Heart left ventricle (tissue), 16 donors: ENCODE measurements at places on chromosomes 6 and 20. TPM values are rescaled to one million over a fixed set of nuclear protein-coding genes. Genes with fewer than 3 reads are reported as not detected.

DNA sequence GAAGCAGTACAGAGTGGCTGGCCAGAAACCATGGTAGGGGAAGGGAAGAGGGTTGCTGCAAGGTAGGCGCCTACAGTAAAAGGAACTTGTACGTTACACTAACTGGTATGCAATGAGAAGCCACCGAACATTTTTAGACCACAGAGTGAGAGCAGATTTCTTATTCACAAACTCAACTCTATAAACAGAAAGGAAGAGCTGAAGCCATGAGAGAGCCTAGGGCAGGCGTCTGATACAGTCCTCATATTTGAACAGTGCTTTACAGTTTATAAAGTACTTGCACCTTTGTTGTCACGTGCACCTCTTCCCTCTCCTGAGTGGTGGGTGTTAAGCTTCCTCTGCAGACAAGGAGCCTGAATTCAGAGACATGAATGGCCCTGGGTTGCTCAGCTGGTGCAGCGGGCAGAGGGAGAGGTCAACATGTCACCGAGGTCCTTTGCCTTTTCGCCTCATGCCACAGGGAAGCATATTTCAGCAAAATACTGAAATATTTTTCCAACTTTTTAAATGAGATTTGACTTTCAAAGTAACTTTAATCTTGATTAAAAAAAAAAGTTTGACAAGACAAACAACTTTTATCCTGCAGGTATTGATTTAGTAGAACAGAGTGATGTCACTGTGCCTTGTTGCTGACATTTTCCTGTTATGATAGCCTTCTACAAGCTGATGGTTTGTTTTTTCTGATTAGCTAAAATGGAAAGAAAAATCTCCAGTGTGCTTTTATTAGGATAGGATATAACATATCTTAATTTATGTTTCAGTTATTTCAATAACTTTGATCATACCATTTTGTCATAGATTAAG, 23.8 kb downstream of the UST start:
- no peak overlapping the region for H3K4me3 ChIP-seq
- H3K27ac ChIP-seq, result no peak overlapping the region
- H3K27me3 ChIP-seq, result no peaks in the 10 kb centered on the region
- no peak for DNase-seq
- H3K36me3 ChIP-seq, result no peaks in the 10 kb centered on the region

DNA sequence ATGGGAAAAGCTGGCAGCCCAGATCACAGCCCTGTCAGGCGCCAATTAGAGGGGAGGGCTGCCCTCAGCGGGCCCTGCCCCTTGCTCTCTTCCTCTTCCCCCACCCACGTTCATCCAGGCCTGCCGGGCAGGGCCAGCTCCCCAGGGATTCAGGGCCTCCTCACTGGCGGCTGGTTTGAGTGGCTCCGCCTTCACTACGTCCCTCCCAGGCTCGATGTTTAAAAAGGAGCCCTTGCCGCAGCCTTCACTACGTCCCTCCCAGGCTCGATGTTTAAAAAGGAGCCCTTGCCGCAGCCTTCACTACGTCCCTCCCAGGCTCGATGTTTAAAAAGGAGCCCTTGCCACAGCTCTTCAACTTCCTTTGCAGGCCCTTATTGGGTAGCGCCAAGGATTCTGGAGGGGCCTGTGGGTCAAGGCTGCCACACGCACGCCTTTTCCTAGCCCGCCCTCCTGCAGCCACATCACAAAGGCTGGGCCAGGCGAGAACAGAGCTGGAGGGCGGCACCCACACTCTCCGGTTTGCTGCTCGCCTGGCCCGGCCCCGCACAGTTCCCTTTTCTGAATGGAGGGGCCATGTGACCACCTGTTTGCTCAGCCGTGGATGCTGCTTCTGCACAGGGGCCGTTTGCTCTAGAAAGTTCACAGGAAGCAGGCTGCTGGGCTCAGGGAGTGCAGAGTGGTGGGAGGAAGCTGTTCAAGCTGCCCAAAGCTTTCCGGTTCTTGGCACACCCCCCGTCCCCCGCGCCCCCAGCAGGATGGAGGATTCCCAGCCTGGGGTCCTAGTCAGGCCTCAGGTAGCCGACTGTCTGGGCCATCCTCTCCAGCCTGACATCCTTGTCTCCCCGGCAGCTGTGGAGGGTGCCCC, 1.6 kb downstream of the SLC17A9 start:
- H3K4me3 ChIP-seq, result no peak overlapping the region
- no peaks in the 10 kb centered on the region for H3K27me3 ChIP-seq
- no peaks in the 10 kb centered on the region for H3K36me3 ChIP-seq
- peaks cover 27% of the 10 kb centered on the region for H3K4me1 ChIP-seq
- H3K27ac ChIP-seq, result peak overlapping the region; percentile 43

- no peak for DNase-seq
- no peak overlapping the region for H3K27ac ChIP-seq
- no peaks in the 10 kb centered on the region for H3K4me1 ChIP-seq
- H3K36me3 ChIP-seq, result no peaks in the 10 kb centered on the region
- no peak overlapping the region for H3K4me3 ChIP-seq
- no peaks in the 10 kb centered on the region for H3K27me3 ChIP-seq
Measured at GRCh38 chr6:63516186-63516944, 55.9 kb upstream of the LOC128125822 start.

DNA sequence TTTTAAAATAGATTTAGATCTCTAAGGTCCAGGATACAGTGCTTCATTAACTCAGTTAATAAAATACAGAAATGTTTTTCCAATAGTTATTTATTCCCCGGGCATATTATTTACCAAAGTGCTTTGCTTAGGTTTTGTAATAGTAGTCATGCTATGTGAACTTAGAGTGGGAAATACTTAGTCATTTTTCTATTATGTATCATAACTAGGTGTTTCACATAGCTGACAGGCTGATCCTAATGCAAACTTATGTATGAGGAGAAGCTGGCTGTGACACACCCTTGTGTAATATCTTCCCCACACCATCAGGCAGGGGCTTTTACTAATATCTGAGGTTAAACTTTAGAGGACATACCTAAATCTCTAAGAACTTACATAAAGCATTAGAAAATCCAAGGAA, 277.7 kb upstream of the RIMS1 start:
- H3K27ac ChIP-seq, result no peak overlapping the region
- H3K27me3 ChIP-seq, result no peaks in the 10 kb centered on the region
- no peaks in the 10 kb centered on the region for H3K4me1 ChIP-seq
- H3K36me3 ChIP-seq, result no peaks in the 10 kb centered on the region
- DNase-seq, result no peak

GRCh38 chr6:7051780-7052442, 55.9 kb upstream of the RREB1 start:
- H3K4me1 ChIP-seq, result peaks cover 20% of the 10 kb centered on the region
- H3K27ac ChIP-seq, result peak overlapping the region; percentile 62
- no peaks in the 10 kb centered on the region for H3K36me3 ChIP-seq
- peak overlapping the region; percentile 73 for H3K4me3 ChIP-seq

- H3K27ac ChIP-seq, result no peak overlapping the region
- no peak overlapping the region for H3K4me3 ChIP-seq
- no peak for DNase-seq
- H3K4me1 ChIP-seq, result no peaks in the 10 kb centered on the region
Measured at GRCh38 chr20:9179193-9179802, 110.4 kb downstream of the PLCB4 start.

- H3K4me3 ChIP-seq, result no peak overlapping the region
- no peaks in the 10 kb centered on the region for H3K27me3 ChIP-seq
- no peak overlapping the region for H3K27ac ChIP-seq
Measured at GRCh38 chr6:20044883-20045282, 167.4 kb downstream of the MBOAT1 start.

DNA sequence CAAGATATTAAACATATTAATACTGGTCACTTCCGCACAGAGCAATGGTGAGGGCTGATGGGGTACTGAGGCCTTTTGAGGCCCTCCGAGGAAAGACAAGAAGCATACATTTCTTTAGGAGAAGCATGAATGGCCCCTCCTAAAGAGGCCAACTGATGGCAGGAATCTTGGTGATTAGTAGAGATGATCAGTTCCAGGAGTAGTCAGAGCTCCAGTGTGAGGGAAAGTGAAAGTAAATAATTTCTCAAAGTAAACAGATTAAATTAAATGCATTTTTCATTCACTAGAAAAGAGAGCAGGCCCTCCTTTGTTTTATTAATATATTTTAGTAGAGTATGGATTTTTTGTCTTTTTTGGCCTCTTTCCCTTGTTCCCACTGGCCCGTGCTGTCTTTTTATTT, 38.2 kb downstream of the NOX3 start:
- no peak overlapping the region for H3K4me3 ChIP-seq
- no peaks in the 10 kb centered on the region for H3K4me1 ChIP-seq
- DNase-seq, result no peak
- no peaks in the 10 kb centered on the region for H3K36me3 ChIP-seq
- H3K27me3 ChIP-seq, result no peaks in the 10 kb centered on the region

DNA sequence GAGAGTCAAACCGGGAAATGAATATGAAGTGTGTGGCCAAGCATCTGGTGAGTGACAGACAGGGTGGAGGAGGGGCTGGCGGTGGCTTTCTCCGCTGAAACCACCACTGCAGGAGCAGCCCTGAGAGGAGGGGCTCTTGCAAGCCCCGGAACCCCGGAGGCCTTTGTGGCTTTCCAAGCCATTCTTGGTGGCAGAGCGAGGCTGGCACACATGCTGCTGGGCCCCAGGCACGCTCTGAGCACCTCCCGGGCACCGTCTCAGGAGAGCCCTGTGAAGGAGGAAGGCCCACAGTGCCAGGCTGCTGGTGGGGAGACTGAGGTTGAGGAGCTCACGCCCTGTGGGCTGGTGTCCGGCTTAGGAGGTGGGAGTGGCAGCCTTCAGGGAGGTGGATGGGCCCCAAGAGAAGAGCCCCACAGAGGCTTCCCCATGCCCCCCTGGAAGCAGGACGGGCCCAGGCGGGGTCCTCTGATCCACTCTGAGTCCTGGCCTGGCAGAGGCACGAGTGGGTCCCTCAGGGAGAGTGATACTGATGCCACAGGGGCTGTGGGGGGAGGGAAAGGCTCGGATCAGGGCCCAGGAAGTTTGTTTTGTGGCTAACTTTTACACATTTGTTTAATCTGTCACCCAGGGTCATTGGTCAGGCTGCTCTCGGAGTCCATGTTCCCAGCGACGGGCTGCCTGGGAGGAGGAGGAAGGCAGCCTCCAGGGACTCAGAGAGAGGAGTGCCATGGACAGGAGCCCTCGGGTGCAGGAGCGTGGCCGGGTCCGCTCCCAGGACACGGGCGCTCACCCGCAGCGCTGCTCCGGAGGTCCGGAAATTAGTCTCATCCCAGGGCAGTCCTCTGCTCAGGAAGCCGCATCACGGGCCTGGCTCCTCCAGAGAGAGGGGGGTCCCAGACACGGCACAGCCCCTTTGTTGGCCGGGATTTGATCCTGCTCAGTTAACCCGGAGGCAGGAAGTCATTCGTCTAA, 170.7 kb downstream of the ERMARD start:
- H3K4me1 ChIP-seq, result no peaks in the 10 kb centered on the region
- H3K27me3 ChIP-seq, result peaks cover 3% of the 10 kb centered on the region
- no peak overlapping the region for H3K27ac ChIP-seq
- no peaks in the 10 kb centered on the region for H3K36me3 ChIP-seq

GRCh38 chr20:17835240-17835933, 133.2 kb downstream of the SNX5 start:
- DNase-seq, result peak; percentile 74
- H3K4me1 ChIP-seq, result peaks cover 34% of the 10 kb centered on the region
- H3K27me3 ChIP-seq, result no peaks in the 10 kb centered on the region
- H3K4me3 ChIP-seq, result no peak overlapping the region
- H3K27ac ChIP-seq, result peak overlapping the region; percentile 80
- H3K36me3 ChIP-seq, result no peaks in the 10 kb centered on the region

DNA sequence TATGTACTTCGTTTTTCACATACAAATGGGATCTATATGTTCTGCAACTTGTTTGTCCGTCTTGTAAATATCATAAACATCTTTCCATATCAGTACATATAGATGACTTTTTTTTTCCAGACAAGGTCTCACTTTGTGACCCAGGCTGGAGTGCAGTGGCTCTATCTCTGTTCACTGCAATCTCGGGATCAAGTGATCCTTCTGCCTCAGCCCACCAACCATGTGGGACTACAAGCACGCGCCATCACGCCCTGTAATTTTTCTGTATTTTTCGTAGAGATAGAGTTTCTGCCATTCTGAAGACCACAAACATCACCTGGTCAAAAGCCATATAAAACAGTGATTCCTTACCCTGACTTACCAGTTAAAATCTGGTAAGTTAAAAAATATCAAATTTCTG, 37.7 kb upstream of the SYNCRIP start:
- peaks cover 2% of the 10 kb centered on the region for H3K36me3 ChIP-seq
- H3K27ac ChIP-seq, result no peak overlapping the region
- no peak overlapping the region for H3K4me3 ChIP-seq
- H3K27me3 ChIP-seq, result no peaks in the 10 kb centered on the region
- H3K4me1 ChIP-seq, result peaks cover 13% of the 10 kb centered on the region
- no peak for DNase-seq

DNA sequence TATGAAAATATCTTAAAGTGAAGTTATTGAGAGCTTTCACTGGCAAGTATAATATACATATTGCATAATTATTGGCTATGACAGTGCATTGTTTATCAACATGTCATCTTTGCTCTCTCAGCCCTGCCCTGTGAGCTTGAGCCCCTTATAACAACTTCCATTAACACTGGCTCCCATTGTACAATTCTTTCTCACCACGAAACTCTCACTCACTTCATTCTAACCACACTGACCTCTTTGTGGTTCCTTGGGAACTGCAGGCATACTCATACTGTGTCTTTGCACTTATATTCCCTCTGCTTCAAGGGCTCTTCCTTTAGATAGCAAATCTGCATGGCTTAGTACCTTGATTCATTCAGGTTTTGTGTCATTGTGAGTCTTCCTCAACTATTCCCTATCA, 411.8 kb downstream of the CDKAL1 start:
- H3K4me1 ChIP-seq, result no peaks in the 10 kb centered on the region
- no peaks in the 10 kb centered on the region for H3K36me3 ChIP-seq
- H3K27ac ChIP-seq, result no peak overlapping the region
- H3K27me3 ChIP-seq, result no peaks in the 10 kb centered on the region
- no peak overlapping the region for H3K4me3 ChIP-seq
- no peak for DNase-seq

DNA sequence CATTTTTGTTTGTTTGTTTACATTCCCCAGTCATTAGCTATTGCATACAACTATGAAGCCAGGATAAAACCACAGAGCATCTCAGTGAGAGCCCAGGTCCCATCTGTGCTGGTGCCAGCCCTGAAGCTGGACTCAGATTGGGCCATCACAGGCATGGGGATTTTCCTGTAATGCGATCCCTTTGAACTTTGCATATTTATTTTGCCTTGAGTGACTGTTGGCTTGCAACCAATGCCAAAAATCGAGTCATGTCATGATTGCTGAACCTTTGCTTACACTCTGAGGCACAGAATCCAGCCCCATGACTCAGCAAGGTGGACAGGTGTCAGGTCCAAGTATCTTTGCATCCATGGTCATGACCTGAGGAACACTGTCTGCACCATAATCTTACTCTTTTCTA, 46.2 kb upstream of the GGTLC1 start:
- no peaks in the 10 kb centered on the region for H3K4me1 ChIP-seq
- H3K27ac ChIP-seq, result no peak overlapping the region
- H3K27me3 ChIP-seq, result no peaks in the 10 kb centered on the region
- no peak overlapping the region for H3K4me3 ChIP-seq
- DNase-seq, result no peak
- no peaks in the 10 kb centered on the region for H3K36me3 ChIP-seq

Gene POU5F1
- 0.18 TPM for total RNA-seq

Gene OR2J3
- total RNA-seq, result not detected

Gene APOBEC2
- total RNA-seq, result 393 TPM

Gene SLC12A5
- total RNA-seq, result 0.73 TPM

Gene IPCEF1
- total RNA-seq, result 2.0 TPM

Gene NKX2-2
- 0.19 TPM for total RNA-seq

Gene DEFB115
- not detected for total RNA-seq

Gene C20orf202
- total RNA-seq, result 0.32 TPM

Gene BLOC1S5
- total RNA-seq, result 6.9 TPM

Gene WFDC12
- total RNA-seq, result not detected

Gene MCHR2
- not detected for total RNA-seq

Gene CDK19
- total RNA-seq, result 5.0 TPM

Gene SLA2
- 0.27 TPM for total RNA-seq

Gene BPI
- not detected for total RNA-seq

Gene DEFB132
- total RNA-seq, result not detected
